ENCODE measurements at places on chromosomes 6 and 20.

DNA sequence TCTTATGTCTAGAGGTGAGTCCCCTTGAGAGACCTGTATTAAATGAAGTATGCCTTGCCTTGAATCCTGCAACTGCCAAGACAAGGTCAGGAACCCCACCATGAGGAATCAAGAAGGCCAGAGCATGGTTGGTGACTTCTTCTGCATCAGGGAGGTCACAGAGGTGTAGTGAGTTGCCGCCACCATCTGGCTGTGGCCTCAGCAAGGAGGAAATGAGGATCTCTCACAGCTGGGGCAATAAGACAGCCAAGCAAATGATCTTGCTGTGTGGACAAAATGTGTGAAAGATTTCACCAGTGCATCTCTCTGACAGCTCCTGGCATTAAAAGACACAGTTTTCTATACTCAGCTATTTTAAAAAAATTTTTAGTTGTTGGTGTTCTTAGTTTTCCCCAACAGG is 611.0 kb downstream of the DOK5 start:
- DNase-seq, result no peak

DNA sequence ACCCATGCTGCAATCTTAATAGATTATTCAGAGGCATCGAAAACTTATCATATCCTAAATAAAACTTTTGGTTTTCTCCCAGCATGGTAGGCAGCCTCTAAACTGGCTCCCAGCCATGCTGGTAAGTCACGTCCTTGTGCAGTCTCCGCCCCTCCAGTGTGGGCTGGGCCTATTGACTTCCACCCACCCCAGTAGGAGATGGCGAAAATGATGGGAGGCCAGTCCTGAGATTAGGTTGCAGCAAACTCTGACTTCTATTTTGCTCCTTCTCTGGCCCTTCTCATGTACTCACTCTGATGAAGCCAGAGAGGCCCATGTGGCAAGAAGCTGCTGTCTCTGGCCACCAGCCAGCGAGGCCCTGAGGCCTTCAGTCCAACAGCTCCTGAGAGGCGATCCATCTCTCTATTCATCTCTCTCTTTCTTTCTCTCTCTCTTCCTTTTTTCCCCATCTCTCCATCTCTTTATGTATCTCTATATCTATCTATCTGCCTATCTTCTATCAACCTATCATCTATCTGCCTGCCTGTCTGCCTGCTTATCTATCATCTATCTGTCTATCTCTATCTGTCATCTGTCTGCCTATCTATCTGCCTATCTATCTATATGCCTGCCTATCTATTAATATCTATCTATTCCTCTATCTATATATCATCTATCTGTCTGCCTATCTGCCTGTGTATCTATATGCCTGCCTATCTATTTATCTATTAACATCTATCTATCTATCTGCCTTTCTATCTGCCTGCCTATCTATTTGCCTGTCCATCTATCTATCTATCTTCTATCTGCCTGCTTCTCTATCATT is 52.7 kb upstream of the STX16 start:
- peak; percentile 63 for DNase-seq

- no peak for DNase-seq
Measured at GRCh38 chr20:18108326-18108725, 29.3 kb upstream of the KAT14 start.

- no peak for DNase-seq
Measured at GRCh38 chr20:19482726-19483125, 270.3 kb downstream of the SLC24A3 start.

- no peak for DNase-seq
Measured at GRCh38 chr6:19873031-19873430, 35.9 kb downstream of the ID4 start.
